ENCODE measurements at places on chromosomes 6 and 20.

GRCh38 chr6:105795913-105796517 is 290.1 kb upstream of the PRDM1 start:
- no peak for DNase-seq

- DNase-seq = no peak
These were observed 437 bp upstream of the CDKAL1 start for GRCh38 chr6:20533746-20534294.

DNA sequence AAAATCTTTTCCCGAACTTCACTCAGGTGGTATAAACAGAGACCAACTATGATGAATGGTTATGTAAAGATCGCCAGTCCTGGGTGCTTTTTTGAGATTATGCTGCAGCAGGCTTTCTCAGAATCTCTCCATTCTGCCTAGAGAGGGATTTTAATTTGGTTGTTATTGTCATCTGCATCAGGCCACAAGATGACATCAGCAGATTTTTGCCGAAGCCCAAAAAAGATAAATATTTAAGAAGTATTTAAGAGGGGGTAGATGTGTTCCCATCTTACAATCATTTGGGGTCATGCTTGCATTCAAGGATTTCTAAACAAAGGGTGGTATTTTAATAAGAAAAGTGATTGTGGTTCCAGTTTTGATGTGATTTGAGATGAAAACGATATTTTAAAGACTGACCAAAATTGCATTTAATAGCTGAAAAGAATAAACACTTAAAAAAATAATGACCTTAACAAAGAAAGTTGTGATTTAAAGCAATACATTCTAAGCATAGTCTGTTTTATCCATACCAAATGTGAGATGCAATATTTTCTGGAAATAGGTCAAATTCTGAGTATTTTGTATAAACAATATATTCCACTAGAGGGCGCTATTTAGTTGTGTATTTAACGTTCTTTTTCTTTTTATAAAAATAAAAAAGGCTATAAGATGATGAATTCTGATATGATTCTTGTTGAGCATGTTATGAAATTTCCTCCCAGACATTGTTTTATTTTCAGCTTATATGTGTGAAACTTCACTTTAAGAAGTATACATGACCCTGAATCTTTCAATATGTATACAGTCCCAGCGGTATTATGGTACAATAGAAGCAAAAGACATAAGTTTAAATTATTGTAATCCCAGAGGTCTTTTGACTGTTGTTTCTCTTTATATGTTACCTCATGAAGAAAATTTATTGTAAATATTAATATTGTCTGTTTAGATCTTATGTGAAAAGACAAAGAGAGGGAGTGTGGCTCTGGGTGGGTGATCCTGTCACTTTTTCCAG is 51.0 kb upstream of the ZFP64 start:
- no peak for DNase-seq

- no peak for DNase-seq
These were observed 109.4 kb upstream of the KCNG1 start for GRCh38 chr20:51132279-51132678.

- no peak for DNase-seq
These were observed 49.6 kb downstream of the DCBLD1 start for GRCh38 chr6:117531809-117532725.

GRCh38 chr20:38119446-38119845 is 45.6 kb downstream of the TGM2 start:
- DNase-seq = peak; percentile 3

DNA sequence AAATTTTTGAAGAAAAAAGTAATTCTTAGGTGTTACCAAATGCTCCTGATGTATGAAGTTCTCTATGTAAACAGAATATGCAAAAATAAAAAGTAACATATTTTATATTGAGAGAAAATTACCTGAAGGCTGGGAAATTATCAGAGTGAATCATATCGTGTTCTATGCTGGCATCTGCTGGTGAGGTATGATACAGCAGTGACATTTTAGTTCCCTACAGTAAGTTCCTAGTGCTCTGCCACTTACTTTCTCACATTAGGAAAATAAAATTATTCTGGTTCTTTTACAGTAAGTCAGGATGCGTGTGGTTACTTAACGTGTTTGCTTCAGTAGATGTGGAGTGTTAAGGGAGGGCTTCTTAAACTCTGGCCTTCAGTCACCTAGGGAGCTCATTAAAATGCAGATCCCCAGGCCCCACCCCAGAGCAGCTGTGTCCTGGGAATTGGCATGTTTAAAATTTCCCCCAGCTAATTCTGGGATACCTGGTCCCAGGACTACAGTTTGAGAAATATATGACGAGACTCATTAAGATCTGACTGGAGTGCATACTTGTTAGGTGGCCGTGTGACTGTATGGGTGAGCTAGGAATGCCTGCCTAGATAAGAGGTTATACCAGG is 3.2 kb downstream of the ACTR5 start:
- DNase-seq = peak; percentile 42

GRCh38 chr20:37954626-37955025 is 51.7 kb downstream of the VSTM2L start:
- DNase-seq = no peak
